Activated CD4-positive, alpha-beta T cell treated with anti-CD3 and anti-CD28 coated beads, Interleukin-2, amount 50 U/mL, for 24 hours (primary cell): ENCODE measurements at places on chromosomes 11 and 22.
A peak's percentile ranks its signal among the peaks of the same experiment; 100 is the strongest.

DNA sequence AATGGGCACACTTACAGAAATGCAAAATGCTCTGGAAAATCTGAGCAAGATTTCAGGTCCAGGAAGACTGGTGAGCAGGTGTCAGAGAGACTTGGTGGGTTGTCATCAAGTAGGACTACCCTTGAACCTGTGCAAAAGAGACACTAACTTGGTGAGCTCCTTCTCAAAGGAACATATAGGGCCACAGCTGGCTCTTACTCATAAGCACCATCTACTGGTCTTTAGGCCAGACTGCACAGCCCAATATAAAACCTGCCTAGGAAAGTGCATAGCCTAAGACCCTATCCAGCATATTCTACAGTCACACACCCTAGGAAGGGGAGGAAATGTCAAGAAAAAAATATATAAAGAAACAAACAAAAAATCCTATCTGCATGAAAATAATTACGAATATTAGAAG, 18.2 kb upstream of the OR10W1 start:
- no peak for DNase-seq

DNA sequence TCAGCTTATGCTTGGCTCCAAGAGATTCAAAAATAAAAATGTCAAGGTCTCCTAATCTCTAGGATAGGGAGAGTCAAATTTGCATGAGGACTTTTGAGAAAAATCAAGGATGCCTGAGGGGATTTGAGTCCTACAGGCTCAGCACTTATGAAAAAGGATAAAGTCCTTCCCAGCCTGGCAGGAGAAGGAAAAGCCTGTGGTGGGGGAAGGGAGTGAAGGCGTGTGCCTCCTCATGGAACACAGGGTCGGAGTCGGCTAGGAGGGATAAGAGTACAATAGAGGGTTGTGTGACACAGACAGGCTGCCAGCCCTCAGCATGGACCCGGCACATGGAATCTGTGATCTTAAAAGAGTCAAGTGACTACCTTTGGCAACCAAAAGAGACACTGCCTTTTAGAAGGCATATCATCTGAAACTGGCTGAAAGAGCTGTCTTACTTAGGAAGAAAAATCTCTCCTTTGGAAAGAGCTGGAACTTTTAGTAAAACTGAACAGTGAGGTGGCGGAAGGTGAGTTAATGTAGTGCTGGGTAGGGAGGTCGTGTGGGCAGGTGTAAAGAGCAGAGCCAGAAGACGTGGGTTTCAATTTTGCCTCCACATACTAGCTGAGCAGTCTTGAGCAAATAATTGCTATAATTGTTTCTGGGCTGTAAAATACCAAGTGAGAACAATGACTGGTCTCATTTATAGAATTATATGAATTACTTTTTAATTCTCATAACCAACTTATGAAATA, 58.8 kb upstream of the RDX start:
- DNase-seq: no peak

GRCh38 chr11:71265559-71266092, 13.2 kb upstream of the SHANK2 start:
- DNase-seq: no peak

DNA sequence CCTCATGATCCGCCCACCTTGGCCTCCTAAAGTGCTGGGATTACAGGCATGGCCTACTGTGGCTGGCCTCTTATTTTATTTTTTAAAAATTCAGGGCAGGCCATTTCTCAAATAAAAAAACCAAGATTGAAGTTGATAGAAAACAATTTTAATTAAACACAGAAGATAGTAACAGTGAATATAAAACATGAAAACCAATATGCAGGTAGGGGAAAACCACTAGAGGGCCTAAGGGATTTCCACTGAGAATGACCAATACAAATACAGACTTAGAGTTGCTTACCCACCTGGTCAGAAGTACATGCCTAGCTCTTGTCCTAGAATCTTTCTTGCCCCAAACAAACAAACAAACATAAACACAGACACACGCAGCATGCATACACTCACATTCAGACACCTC, 1.7 kb upstream of the RTCB start:
- DNase-seq: no peak

DNA sequence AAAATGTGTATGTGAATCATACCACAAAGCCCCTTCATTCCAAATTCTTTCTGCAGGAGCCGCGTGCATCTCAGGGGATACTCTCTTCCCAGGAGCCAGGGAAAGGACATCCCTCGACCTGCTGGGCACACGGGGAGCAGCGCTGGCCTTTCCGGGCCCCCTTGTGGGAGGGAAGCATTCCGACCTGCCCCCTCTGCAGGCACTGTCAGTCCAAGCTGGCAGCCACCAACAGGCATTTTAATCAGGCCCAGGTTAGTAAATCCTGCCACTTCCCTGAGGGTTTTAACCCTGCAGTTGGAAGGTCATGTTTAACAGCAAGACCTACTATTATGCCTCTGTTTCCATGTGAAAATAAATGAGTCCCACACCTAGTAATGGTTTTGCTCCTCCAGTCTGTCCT, 391.5 kb downstream of the SHANK2 start:
- no peak for DNase-seq

DNA sequence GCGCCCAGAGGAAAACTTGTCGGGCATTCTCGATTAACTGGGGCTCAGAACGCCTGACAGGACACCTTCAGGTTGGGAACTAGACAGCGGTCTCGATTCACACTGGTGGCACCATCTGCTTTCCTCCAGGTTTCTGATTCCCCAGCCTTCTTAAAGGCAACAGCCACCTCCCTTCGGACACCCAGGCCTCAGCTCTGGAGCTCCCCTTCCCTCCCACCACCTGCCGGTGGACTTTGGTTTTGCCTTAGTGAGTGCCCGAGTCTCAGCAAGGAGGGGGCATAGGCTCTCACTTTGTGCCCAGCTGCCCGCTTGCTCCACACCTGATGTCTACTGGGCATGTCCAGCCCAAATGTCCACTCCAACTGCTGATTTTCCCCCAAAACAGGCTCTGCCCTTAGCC, 110.4 kb upstream of the PARVA start:
- DNase-seq: no peak

- no peak for DNase-seq
Measured at GRCh38 chr11:20415432-20415831, 27.9 kb downstream of the PRMT3 start.

- DNase-seq: no peak
Measured at GRCh38 chr22:32444068-32444467, 20.2 kb downstream of the BPIFC start.

GRCh38 chr22:49046546-49047361, 780.9 kb downstream of the BRD1 start:
- DNase-seq: no peak

GRCh38 chr22:43036282-43036829, 21.4 kb upstream of the PACSIN2 start:
- no peak for DNase-seq

- DNase-seq: no peak
Measured at GRCh38 chr11:120467627-120468026, 43.9 kb upstream of the GRIK4 start.

DNA sequence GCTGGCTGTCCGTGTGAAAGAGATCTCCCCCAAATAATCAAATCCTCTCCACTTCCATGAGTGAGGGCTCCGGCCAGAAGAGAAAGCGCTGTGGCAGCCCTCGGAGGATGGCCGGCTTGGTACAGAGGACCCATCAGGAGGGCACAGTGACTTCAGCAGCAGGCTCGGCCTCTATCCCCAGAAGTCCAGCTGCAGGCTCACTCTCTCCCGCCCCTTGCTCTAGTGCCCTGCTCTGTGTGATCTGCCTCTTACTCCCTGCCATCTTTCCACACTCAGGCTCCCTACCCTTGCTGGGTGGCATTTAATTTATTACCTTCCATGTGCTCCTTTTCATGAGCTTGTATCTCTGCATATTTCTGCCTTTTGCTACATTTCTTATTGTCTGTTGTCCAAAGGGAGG, 129.7 kb downstream of the SPATA19 start:
- DNase-seq: no peak

DNA sequence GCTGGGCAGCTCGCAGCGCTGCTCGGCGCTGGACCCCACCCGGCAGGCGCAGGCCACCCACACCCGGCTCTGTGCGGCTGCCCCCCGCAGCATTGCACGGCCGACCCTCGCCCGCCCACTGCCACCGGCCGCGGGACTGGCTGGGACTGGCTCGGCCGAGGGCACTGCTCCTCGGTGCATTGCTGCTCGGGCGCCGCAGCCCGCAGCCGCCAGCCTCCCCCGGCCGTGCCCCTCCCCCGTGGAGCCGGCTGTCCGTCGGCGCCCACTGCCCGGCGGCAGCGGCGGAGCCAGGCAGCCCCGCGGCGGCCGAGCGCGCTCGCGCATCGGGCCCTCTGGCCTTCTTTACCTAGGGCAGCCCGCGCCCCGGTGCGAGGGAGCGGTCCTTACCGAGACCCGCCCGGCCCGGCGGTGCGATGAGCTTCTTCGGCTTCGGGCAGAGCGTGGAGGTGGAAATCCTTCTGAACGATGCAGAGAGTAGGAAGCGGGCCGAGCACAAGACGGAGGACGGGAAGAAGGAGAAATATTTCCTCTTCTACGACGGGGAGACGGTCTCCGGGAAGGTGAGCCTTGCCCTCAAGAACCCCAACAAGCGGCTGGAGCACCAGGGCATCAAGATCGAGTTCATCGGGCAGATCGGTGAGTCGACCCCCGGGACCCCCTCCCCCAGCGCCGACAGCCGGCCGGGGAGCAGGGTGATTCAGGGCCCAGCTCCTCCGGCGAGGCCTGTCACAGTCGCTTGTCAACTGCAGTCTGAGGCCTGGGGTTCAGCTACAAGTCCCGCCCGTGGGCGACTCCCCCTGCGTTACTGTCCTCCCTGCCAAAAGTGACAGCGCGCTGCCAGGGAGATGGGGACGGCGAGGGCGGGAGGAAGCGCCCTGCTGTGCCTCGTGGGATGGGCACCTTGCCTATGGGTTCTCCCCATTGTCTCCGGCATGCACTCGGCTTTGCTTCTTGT, 516 bp downstream of the VPS26B start:
- DNase-seq: peak; percentile 40

GRCh38 chr11:59800390-59801025, 10.1 kb downstream of the MRPL16 start:
- no peak for DNase-seq

DNA sequence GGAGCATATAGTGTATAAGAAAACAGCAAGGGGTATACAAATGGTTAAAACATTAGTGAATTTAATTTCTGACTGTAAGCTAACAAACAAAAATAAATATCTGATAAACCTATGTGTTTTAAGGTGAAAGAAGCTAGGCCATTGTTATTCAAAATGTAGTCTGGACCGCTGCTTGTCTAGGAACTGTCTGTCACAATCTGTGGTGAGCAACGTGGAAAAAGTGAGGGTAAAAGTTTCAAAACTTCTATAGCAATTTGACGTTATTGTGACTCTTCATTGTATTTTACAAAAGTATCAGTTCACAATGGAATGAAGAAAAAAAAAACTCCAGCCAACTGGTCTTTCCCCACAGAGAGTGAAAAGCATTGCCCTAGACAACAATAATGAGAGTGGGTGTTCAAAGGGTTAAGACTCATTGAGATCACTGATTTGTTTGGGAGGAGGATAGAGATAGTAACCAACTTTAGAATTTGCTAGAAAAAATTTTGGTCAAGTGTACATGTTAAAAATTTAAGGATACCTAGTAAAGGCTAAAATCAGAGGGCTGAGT, 79.1 kb downstream of the UVRAG start:
- no peak for DNase-seq

- no peak for DNase-seq
Measured at GRCh38 chr11:110356762-110357671, 60.6 kb upstream of the RDX start.

DNA sequence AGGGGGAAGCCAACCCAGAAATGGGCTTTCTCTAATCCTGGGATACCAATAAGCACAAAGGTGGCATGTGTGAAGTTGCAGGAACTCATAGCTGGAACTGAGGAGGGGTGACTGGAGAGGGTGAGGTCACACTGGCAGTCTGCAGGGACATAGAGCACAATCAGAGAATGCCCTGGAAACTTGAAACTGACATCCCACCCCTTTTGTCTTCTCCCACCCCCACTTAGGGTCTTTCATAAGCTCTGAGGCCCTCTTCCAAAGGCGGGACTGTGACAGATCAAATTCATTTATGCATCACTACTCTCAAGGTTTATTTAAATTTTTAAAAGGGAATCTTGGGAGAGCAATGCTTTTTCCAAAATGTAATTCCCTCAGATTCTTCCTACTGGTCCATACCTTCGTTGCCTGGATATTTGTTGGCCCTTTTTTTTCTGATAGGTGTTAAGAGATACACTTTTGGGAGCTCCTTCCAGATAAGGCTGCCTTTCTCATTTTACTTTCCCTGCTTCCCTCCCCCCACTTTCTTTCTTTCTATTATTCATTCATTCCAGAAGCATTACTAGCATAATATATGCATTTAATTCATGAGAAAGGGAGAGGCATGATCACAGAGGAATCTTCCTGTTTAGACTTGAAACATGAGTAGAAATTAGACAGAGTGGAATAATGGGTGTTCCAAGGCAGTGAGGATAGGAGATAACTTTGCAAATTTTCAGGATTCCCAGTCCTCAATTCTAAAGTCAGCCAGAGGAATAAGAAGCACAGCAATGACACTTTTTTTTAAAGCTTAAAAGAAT, 14.8 kb downstream of the OR51E2 start:
- no peak for DNase-seq

- DNase-seq: no peak
Measured at GRCh38 chr11:120147094-120147949, 9.4 kb upstream of the TRIM29 start.

DNA sequence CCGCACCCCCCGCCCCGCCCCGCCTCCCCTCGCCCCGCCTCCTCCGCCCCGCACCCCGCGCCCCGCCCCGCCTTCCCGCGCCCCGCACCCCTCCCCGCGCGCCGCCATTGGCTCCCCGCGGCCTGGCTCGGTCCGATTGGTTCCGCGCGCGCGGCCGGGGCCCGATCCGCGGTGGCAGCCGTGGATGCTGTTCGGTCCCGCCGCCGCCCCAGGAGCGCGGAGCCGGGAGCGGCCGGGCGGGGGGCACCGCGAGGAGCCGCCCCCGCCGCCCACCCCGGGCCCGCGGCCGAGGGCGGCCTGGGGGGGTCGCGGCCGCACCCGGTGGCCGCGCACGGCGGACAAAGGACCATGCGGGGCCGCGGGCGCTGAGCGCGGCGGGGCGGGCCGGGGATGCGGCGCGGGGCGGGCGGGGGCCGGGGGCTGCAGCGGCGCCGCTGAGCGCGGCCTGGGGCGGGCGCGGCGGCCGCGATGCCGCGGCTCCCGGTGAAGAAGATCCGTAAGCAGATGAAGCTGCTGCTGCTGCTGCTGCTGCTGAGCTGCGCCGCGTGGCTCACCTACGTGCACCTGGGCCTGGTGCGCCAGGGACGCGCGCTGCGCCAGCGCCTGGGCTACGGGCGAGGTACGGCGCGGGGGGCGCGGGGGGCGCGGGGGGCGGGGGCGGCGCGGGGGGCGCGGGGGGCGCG, at the start of gene B4GALNT4:
B4GALNT4 (plus strand) TSS at position 164 of the 683 bp plus-strand sequence; CDS start at position 469, 305 bp downstream.
- peak; percentile 15 for DNase-seq

- DNase-seq: no peak
Measured at GRCh38 chr22:48832592-48832991, 995.1 kb downstream of the BRD1 start.

- no peak for DNase-seq
Measured at GRCh38 chr11:95595973-95596489, 193.6 kb downstream of the FAM76B start.
